ENCODE measurements at places on chromosomes 3 and 15. TPM values are rescaled to one million over a fixed set of nuclear protein-coding genes. Genes with fewer than 3 reads are reported as not detected.

DNA sequence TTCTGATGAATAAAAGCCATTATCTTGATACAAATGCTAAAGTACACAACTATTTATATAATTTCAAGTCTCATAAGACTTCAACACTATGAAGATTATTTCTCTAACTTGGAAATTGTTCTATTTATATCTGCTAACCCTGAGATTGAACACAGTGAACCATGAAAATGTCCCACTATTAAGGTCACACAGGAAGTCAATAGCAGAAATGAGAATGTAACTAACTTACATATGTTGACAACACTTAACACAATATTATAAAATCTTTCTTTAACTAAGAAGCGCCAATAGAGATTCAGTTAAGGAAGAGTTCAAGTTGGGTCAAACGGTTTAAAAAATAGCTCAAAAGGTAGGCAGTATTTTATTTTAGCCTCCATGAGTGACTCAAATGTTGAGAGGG, 551.8 kb upstream of the CBLB start:
- H3K27me3 ChIP-seq, result no peaks in the 10 kb centered on the region
- H3K27ac ChIP-seq, result no peak overlapping the region
- no peaks in the 10 kb centered on the region for H3K36me3 ChIP-seq
- no peaks in the 10 kb centered on the region for H3K4me1 ChIP-seq
- DNase-seq, result no peak
- no peak overlapping the region for H3K4me3 ChIP-seq

DNA sequence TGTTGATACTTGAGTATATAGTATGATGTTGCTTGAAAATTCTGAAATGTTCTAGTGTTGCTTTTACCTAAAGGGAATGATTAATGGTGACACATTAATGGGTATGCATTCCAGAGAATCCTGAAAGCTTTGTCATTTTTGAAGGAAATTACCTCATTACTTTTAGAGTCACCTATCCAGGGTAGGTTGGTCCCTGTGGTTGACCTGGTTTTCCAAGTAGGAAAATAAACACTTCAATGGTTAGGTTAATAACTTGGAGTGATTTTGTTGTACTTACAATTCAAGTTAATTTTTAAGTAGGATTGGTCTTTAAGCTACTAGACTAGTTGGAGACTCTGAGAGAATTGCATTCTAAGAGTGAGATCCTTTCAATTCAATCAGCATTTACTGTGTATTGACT, 31.0 kb downstream of the MITF start:
- no peaks in the 10 kb centered on the region for H3K4me1 ChIP-seq
- H3K27ac ChIP-seq, result no peak overlapping the region
- no peaks in the 10 kb centered on the region for H3K36me3 ChIP-seq
- no peak overlapping the region for H3K4me3 ChIP-seq
- H3K27me3 ChIP-seq, result no peaks in the 10 kb centered on the region
- DNase-seq, result no peak

DNA sequence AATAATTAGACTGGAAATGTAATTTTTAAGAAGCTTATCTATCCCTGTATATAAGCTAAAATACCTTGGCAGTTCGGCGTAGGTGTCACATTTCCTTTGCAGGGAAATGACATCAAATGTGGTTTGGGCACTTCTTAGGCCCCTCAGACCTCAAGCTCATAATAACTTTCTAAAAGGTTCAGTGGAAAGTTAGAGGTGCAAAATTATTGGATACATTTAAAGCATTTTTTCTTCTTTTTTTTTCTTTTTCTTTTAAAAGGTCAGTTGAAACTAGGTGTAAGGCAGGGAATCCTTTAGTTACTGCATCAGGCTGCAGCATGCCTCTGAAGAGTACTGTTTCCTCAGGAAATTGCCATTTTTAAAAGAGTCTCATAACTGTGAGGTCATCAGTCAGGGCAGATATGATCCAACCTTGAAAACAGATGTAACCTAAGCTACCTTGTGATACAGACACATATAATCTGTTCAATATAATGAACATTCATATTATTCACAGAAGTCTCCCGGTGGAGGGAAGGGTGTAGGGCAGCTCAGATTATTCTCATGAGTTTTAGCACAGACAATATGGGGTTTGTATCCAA, 4.8 kb downstream of the SACM1L start:
- H3K4me3 ChIP-seq, result peak overlapping the region; percentile 38
- no peaks in the 10 kb centered on the region for H3K27me3 ChIP-seq
- peaks cover 6% of the 10 kb centered on the region for H3K36me3 ChIP-seq
- DNase-seq, result peak; percentile 80
- H3K4me1 ChIP-seq, result peaks cover 70% of the 10 kb centered on the region
- peak overlapping the region; percentile 84 for H3K27ac ChIP-seq

DNA sequence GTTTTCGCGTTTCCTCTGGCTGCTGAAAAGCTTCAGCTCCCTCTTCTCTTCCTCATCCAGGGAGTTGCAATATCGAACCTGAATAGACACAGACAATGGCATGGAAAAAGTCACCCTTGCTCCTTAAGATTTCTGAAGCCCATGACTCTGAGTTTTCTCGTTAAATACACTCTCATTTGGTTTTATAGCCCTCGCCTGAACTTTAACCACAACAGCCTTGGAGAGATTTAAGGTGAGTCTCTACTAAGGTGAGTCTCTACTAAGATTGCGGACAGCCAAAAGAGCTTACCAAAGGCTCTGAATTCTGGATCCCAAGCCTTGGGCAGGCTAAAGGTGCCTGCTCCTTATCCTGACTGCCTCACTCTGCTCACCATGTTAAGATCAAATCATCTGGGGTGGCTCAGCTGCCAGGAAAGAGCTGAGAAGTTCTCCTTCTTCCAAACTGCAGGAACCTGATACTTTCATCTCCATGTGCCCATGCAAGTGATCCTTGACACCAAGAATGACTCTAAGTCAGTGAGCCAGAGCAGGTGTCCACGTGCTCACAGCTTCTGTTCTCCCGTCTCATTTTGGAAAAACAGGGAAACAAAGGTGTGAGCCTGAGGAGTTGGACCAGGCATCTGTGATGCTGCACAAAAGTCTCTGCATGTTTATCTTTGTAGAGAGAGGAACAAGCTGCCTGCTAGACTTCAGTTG, 65.1 kb downstream of the PRICKLE2 start:
- H3K4me1 ChIP-seq, result no peaks in the 10 kb centered on the region
- DNase-seq, result no peak
- no peak overlapping the region for H3K27ac ChIP-seq
- no peaks in the 10 kb centered on the region for H3K27me3 ChIP-seq
- H3K36me3 ChIP-seq, result no peaks in the 10 kb centered on the region

DNA sequence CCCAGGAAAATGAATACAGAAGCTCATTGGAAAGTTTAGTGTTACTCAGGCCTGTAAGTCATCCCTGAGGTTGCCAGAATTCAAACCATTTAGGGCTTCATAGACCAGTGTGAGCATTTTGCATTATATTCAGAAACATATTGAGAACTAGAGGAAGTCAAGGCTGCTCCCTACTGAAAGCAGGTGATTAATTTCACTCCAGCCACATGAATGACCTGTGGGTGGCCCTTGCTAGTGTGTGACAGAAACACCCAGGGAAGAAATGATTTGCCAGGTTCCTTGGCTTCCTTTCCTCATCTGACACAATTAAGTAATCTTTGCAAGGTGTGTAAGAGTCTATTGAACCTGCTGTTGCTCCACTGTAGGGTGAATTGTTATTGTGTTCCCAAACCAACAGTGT, 61.8 kb downstream of the GAP43 start:
- H3K27ac ChIP-seq, result no peak overlapping the region
- no peaks in the 10 kb centered on the region for H3K36me3 ChIP-seq
- no peaks in the 10 kb centered on the region for H3K27me3 ChIP-seq
- no peak for DNase-seq
- H3K4me3 ChIP-seq, result no peak overlapping the region
- H3K4me1 ChIP-seq, result no peaks in the 10 kb centered on the region

- H3K4me1 ChIP-seq, result no peaks in the 10 kb centered on the region
- peaks cover 10% of the 10 kb centered on the region for H3K27me3 ChIP-seq
- no peak overlapping the region for H3K27ac ChIP-seq
- DNase-seq, result no peak
- H3K4me3 ChIP-seq, result no peak overlapping the region
Observed at GRCh38 chr3:53900666-53901331, 9.1 kb upstream of the SELENOK start.

GATM gene
- 1.9 TPM for total RNA-seq

SPTSSB gene
- total RNA-seq, result not detected

CCDC33 gene
- total RNA-seq, result not detected

Data from CD8-positive, alpha-beta memory T cell (primary cell).